ENCODE measurements at places on chromosomes 4 and X. TPM values are rescaled to one million over a fixed set of nuclear protein-coding genes. Genes with fewer than 3 reads are reported as not detected.

Gene MBTPS2
- total RNA-seq: 6.5 TPM

Gene MAGEA2B
- total RNA-seq: not detected

Gene VGLL1
- total RNA-seq: 1.7 TPM

Gene ARR3
- total RNA-seq: not detected

Gene SPIN2A
- total RNA-seq: under 0.01 TPM

Gene NLRP2B
- not detected for total RNA-seq

Gene LRCH2
- under 0.01 TPM for total RNA-seq

Gene SOWAHB
- total RNA-seq: 15.0 TPM

Gene ADGRG2
- total RNA-seq: under 0.01 TPM

Gene LIMCH1
- 0.34 TPM for total RNA-seq

Gene GPR50
- not detected for total RNA-seq

Gene HELT
- total RNA-seq: not detected

Gene IL21
- not detected for total RNA-seq

Gene NPNT
- 19.7 TPM for total RNA-seq

Gene GAGE2A
- not detected for total RNA-seq

Gene PAGE1
- total RNA-seq: not detected

Gene FMR1NB
- total RNA-seq: not detected

Gene ANXA3
- total RNA-seq: 1,826 TPM

Gene BST1
- total RNA-seq: 0.14 TPM

Gene NDST3
- not detected for total RNA-seq

Gene TRIM60
- not detected for total RNA-seq

Gene CCNI
- total RNA-seq: 215 TPM

Gene CNGA1
- total RNA-seq: 1.4 TPM

Gene TEX11
- total RNA-seq: not detected

Gene TMEM128
- total RNA-seq: 22.6 TPM

Gene TBC1D9
- 27.7 TPM for total RNA-seq

Gene MAGEA9B
- total RNA-seq: not detected

Gene GC
- not detected for total RNA-seq

Gene TMEM35A
- 0.14 TPM for total RNA-seq

Gene SEC24D
- total RNA-seq: 23.3 TPM

Gene NUDT11
- total RNA-seq: 5.5 TPM

Gene GLRA2
- total RNA-seq: not detected

Gene GPRIN3
- not detected for total RNA-seq

Gene SCML1
- total RNA-seq: 10.9 TPM

Gene CT45A10
- not detected for total RNA-seq

Gene GUCY1A1
- 1.8 TPM for total RNA-seq

Gene ARSJ
- 31.0 TPM for total RNA-seq

Gene MAGEB17
- not detected for total RNA-seq

Gene FDCSP
- not detected for total RNA-seq

Gene OTUD6A
- total RNA-seq: not detected

Gene ITM2A
- total RNA-seq: 1.7 TPM

Gene RAB40AL
- not detected for total RNA-seq

Gene ETDA
- total RNA-seq: not detected

Gene TRIM75
- total RNA-seq: not detected

Gene RNF150
- total RNA-seq: 0.36 TPM

Gene UXT
- total RNA-seq: 115 TPM

Gene SMR3B
- not detected for total RNA-seq

Gene TLR7
- not detected for total RNA-seq
